ENCODE measurements at places on chromosomes 5 and 9.

DNA sequence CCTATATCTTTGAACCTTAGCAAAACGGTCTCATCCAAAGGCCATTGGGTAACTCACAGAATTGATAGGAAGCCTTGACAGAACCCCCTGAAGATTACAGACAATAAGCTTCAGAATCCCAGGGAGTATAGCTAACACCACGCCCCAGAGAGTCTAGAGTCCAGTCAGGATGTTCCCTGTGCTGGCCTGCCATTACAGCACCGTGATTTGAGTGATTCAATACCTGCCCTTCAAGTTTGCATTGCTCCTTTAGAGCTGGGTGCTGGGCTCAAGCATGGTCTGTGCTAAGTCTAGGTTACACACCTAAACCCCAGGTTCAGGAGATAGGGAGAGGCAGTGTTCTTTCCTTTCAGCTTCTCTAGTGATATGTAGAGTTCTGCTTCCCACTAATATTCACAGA, 90.5 kb downstream of the RASEF start:
- DNase-seq = peak; percentile 67

DNA sequence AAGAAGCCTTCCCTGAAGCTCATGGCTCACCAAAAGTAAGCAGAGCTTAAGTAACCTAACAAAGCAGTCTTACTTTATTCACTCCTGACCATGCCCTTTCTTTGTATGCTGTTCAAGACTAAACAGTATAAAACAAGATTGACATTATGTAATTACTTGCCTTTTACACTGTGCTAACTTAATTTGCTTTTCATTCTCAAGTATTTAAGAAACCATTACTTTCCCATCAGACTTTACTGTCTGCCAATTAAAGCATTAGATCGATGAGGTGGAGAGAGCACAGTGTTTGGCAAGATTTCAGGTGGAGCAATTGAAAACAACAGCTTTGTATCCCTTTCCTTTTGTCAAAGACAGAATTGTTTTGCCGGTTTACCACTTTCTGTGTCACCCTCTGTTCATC, 98.2 kb downstream of the RORB start:
- no peak for DNase-seq

GRCh38 chr9:133188006-133188842, 20.8 kb downstream of the OBP2B start:
- DNase-seq = peak; percentile 9

- DNase-seq = no peak
Measured at GRCh38 chr5:10411336-10411735, 30.3 kb upstream of the ROPN1L start.

DNA sequence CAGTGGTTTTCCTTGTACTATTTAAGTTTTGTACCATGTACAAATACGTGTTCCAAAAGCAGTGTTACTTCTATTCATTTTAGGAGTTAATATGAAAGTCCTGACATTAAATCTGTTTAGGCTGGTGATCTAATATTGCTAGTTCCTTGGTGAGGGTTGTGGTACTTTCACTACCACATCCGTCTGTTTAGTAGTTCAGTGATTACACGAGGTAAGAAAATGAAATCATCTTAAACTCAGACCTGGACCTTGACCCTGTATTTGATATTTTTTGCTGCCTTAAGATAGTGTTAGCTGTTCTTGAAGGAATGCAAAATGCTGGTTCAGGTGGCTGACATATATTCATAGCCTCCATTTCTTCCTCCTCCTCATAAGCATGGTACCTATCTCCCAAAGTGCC, 50.3 kb downstream of the MTAP start:
- DNase-seq = no peak

Data from epithelial cell of esophagus (primary cell).